IPS DF 6.9 (cell line): ENCODE measurements at places on chromosomes 1 and 21.
A peak's percentile ranks its signal among the peaks of the same experiment; 100 is the strongest.

DNA sequence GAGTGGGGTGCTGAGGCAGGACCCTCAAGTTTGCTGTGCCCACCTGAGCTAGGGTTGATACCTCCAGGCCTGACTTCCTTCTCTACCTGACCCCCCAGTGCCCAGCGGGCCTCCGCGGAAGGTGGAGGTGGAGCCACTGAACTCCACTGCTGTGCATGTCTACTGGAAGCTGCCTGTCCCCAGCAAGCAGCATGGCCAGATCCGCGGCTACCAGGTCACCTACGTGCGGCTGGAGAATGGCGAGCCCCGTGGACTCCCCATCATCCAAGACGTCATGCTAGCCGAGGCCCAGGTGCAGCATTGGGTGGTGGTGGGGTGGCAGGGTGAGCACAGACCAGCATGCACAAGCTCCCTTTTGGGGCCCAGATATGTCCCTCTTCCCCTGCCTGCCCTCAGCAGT is 51.3 kb upstream of the KDM4A start:
- no peak for DNase-seq

DNA sequence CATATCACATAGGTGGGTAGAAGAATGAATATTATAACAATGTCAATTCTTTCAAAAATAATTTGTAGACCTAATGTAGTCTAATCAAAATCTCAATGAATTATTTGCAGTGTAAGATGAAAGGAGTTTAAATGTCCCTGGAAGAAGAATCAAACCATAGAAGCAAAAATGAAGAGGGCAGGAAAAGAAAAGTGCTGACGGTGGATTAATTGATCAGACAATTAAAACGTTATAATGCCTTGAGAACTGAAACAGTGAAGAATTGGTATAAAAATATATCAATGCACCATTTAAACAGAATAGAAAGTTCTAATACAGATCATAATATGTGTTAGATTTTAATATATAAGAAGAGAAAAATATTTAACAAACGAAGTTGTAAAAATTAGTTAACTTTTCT is 109.8 kb downstream of the TYW3 start:
- DNase-seq: no peak

- DNase-seq: no peak
Measured at GRCh38 chr1:171948511-171948910, 107.2 kb downstream of the DNM3 start.

DNA sequence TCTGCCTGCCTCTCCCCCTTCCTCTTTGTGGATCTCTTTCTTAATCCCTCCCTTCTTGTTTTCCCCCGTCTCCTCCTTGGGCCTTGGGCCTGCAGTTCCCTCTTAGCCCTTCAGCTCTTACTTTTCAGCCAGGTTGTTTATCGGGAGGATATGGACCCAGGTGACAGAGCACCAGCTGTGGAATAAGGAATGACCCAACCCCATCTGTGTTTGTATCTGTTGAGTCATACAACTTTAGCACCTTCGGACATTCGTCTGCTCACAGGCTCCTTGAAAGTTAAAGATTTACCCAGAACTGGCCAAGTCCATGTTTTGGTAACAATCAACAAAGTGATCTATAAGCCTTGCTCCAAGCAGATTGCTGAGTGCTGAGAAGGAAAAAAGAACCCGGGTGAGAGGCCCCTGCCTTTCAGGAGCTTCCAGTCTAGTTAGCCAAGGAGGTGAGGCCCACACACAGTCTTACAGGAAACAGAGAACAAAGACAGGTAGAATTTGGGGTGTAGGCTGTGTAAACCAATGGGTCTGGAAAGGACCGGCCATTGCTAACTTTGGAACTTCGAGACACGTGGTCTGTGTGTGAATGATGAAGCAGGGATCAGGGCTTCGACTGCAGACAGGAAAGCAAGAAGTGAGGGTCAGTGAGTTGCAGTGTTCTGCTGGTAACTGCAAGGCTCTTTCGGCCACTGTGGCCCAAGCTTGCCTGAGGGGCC is 66.7 kb upstream of the F3 start:
- DNase-seq: no peak

DNA sequence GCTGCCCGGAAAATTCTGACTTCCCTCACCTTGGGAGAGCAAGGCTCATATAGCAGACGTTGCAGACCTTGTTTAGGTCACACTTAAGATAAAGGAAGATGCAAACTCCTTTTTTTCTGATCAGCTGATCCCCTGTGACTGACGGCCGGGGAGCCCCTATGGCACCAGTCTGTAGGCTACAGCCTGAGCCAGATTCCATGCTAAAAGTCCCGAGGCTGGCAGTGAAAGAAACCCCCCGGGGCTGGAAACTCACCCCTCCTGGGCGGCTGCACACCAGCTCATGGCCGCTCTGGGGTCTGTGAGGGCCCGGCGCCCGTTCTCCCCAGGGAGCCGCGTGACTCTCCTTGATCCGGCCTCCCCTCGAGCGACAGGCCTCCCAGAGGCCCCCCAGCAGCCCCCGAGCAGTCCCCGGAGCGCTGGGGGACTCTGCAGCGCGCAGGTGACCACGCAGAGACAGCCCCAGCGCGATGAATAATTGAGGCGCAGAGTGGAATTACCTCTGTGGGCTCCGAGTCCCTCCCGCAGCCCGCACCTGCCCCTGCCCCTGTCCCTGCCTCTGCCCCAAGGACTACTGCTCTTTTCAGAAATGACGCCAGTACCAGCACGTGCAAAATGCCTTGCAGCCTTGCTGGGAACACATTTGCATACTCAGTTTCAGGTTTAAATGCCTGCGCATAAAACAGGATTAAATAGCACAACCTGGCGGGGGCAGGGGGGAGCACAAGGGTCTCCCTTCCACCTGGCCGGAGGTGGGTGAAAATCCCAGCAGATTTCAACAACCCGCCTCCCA is 62.6 kb upstream of the CLDN14 start:
- peak; percentile 25 for DNase-seq

DNA sequence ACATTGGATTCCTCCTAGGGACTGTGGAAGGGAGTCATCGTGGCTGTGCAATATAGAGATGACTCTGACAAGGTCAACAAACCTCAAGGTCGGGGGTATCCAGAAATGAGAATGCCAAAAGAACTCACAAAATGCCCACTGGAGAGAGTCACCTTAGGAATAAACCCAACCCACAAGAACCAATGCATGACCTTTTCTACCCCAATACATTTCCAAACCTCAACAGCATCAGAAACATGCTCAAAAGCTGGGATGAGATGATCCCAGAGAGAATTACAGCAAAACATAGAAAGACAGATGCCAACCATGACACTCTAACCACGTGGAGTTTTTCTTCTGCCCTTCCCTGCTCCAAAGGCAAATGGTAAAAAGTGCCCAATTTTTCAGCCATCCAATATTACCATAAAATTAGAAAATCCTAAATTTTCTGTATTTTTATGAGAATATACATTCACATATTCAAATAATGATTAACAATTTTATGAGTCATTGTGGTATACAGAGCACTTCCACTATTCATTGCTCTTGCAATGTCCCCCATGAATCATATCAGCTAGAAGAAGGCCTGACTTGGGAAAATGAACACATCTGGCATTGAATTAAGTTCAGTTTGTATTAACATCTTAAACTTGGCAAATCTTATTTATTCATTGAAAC is 88.2 kb upstream of the PALMD start:
- DNase-seq: no peak

DNA sequence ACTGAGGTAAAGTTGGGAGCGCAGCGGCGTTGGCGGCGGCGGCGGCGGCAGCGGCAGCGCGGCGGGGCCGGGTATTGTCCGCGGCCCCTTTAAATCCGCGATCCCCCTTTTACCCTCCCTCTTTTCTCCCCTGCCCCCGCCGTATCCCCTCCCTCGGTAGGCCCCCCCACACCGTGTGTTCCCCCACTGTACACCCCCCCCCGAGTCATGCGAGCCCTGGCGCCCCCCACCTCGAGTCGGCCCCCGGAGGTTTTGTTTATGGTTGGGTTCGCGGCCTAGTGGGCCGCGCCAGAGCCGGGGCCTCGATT is 169 bp downstream of the UBAP2L start:
- DNase-seq: no peak

GRCh38 chr1:21050031-21050430 is 126.7 kb downstream of the EIF4G3 start:
- no peak for DNase-seq

- DNase-seq: no peak
Measured at GRCh38 chr1:223429821-223430220, 36.6 kb downstream of the CCDC185 start.

GRCh38 chr1:207883660-207884250 is 27.2 kb downstream of the CD34 start:
- DNase-seq: no peak

- DNase-seq: no peak
Measured at GRCh38 chr1:226646026-226646869, 92.8 kb downstream of the ITPKB start.

DNA sequence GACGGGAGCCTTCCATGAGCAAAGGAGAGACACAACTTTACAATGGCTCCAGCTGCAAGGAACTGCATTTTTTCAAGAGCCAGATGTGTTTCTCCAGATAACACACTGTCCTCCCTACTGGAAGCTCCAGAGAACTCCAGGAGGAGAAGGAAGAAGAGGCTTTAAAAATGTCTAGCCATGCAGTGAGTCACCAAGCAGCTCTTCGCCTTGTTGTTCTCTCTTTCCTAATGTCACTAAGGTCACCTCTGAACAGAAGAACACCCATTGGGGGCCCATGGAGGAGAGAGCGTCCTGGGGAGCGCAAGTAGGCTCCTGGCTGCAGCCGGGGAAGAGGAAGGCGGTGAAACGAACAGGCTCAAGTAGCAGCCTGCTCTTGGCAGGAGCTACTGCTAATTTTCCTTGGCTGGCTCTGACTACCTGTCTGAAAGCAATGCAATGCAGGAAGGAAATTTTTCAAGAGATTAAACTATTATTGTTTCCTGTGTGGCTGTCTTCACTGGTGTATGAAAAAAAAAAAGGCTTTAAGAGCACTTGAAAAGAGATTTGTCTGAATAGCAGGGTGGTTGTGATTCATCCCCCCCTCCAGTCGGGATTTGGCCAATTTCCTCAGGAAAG is 321.9 kb downstream of the SETD4 start:
- no peak for DNase-seq

DNA sequence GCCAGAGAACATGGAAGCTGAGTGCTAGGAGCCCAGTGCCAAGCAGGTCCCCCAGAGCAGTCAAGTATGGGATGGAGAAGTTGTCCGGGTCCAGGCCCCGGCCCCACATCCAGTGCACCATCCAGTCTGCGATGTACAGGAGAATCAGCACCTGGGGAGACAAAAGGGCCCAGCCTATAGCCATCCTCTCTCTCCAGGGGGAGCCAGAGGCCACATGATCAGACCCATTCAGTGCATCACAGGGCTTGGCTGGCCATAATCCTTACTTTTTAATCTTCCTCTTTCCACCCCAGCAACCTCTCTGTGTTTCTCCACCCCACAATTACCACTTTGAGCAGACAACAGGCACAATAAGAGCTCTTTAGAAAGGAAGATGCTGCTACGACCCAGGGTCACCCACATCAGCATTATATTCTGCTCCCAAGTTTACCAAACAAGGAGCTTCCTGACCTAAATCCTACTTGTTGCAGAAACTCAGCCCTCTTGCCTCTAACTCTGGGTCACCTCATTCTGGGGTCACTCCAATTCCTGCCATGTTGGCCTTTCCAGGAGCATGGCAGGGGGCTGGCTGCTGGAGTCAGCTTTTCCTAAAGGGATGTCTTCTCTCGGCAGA is 16.4 kb upstream of the RAB29 start:
- DNase-seq: no peak

- no peak for DNase-seq
Measured at GRCh38 chr1:1014799-1015681, 1.7 kb downstream of the ISG15 start.

- DNase-seq: no peak
Measured at GRCh38 chr1:208449951-208450350, 205.8 kb upstream of the PLXNA2 start.

DNA sequence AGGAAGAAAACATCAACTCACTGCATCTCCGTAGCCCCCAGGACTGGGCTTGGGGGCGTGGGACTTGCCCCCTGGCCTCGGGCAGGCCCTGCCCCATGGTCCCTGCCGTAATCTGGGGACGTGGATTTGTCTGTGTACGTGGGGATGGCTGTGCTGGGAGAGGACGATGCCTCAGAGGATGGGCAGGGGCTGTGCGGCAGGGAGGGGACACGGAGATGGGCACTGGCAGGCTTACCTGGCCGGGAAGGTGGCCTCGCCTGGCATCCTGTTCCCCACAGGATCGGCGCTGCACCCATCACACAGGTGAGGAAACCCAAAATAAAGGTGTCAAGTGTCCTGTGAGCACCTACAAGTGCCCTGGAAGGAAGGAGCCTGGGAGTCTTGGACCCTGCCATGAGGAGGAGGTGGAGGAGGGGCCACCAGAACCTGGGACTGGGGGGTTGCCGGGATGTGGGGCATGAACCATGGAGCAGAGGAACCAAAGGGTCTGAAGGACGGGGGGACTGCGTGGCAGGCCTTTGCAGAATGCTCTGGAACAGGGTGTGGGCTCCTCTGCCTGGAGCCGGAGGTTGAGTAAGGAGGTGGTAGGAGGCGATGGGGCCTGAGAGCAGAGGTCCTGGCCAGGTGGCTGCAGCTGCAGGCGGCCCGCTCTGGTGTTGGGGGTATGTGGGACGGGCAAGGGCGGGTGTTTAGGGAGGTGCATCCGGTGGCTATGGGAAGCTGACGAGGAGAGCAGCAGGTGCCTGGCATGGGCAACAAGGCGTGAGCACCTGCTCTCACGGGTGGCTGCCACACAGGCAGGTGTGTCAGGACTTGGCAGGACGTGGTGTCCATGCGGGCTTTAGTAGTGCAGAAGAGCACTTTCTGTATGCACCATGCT is 27.8 kb upstream of the LRRC3 start:
- no peak for DNase-seq

GRCh38 chr1:69455718-69456117 is 112.0 kb upstream of the LRRC7 start:
- DNase-seq: no peak

DNA sequence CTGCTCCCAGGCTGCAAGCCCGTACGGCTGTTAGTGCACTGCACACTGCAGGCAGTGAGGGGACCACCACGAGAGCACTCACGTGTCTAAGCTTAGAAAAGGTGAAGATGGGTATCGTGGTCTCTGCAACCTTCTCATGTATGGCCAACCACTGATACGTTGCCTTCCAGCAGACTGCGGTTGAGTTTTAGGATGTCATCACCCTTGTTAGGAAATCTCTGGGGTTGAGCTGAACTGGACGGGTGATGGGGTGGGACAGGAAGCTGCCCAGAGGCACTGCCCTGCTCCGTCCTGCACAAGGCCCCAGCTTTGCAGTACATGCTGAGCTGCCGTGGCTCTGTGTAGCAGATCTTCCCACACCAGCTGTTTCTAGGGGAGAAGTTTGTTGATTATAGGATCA is 43.3 kb downstream of the FAAP20 start:
- DNase-seq: no peak
